ENCODE measurements at places on chromosomes 16 and 17.

GRCh38 chr16:84675884-84676283 lies 23.9 kb upstream of the USP10 start:
- no peak for DNase-seq

GRCh38 chr16:65950211-65950610 lies 416.3 kb upstream of the CDH5 start:
- DNase-seq: no peak

DNA sequence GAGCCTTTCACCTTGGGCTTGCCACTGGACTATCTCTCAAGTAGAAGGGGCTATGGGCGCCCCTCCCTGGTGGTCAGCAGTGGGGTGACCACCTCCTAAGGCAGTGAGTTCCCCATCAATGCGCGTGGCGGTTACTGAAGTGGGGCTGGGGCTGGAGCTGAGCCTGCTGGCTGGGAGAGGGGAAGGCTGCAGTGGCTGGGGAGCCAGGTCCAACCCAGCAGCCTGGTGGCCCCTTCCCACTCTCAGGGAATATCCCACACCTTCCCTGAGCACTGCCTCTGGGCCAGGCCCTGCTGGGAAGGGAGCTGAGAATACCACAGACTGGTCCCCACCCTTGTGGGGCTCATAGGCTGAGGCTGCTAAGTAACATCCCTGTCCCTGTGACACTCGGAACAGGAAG lies 19.8 kb upstream of the MPRIP start:
- DNase-seq: no peak

- no peak for DNase-seq
These were observed 7.1 kb downstream of the MRPL28 start for GRCh38 chr16:363110-363765.

DNA sequence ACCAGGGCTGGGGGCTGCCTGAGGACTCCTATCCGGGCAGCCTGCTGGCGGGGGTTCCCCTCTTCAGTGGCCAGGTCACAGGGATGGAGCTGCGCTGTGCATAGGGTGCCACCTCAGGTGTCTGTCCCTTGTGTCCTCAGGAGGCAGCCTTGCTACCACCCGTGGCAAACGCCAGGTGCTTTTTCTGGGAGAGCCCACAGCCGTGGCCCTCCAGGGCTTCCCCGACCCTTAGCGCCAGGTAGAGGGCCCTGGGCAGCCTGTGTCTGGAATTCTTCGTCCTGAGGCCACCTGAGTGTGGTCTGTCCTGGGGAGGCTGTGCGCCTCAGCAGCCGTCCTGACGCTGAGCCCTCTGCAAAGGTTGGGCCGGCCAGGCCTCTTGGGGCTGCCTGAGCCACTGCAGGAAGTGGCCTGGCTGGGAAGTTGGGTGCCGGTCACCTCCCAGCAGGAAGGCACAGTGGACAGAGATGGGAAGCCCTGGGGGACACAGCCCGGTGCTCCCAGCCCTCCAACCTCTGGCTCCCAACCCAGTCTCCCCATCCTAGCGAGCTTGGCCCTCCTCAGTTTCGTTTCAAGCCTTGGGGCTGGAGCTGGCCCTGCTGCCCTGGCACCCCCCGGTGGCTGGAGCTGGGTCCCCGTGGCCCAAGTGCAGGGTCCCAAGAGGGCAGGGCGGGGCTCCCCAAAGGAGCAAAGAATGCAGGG lies 7.6 kb upstream of the BAIAP3 start:
- no peak for DNase-seq

GRCh38 chr16:73753931-73754330 lies 542.7 kb upstream of the PSMD7 start:
- no peak for DNase-seq

DNA sequence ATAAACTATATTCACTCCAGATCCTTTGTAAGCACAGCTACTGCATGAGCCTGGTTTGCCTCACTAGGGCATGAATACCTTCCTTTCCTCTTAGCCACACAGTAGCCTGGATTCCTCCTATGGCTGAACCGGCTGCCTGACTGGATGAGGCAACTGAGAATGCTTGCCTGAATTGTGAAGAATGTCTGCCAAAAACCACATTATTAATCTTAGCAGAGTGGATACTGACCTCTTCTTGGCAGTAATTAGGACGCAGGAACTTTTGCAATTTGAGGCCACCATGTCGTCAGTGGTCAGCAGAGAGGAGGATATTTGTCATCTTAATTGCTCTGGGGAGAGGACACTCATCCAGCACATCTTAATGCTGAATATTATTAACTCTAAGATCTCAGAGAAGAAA lies 651.8 kb upstream of the GOT2 start:
- no peak for DNase-seq

GRCh38 chr17:66574123-66574522 lies 260.8 kb upstream of the CACNG5 start:
- DNase-seq: no peak

GRCh38 chr16:46690281-46691178 lies 1.1 kb downstream of the ORC6 start:
- no peak for DNase-seq

GRCh38 chr17:17647524-17648178 lies 33.6 kb upstream of the RAI1 start:
- DNase-seq: no peak

- no peak for DNase-seq
These were observed 10.5 kb downstream of the CLCN7 start for GRCh38 chr16:1464196-1464893.

DNA sequence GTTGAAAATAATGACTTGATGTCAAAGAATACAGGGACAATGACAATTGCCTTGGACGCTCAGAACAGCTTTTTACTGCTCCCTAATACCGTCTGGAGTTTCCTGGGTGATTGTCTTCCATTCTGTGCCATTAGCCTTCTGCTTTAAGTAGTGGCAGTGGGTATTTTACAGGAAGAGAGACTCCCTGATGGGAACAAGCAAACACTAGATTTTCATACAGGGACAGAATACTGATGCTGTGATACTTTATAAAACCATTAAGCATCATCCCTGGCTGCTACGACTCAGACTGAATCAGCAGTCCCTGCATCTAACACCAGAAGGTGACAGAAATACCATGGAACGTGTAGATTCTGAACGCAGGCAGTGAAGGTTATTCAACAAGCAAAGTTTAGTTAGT lies 635.4 kb upstream of the GOT2 start:
- no peak for DNase-seq

DNA sequence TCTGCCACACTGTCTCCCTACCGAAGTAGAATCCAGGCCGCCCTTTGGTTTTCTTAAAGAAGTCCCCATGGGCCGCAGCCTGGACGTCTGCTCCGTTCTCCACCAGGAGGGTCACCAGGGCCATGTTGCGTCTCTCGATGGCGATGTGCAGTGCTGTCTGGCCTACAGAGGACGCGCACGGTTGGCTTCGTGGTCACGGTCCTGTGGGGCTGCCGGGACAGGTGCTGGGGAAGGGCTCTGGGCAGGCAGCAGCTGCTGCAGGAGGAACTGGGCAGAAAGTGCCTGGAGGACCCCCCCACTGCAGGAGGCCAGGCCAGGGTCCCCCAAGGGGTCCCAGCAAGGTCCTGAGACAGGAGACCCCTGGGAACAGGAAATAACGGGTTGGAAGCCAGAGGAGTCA lies 19.0 kb downstream of the TRPV1 start:
- no peak for DNase-seq

- no peak for DNase-seq
These were observed 17.6 kb upstream of the FZD2 start for GRCh38 chr17:44539673-44540072.

DNA sequence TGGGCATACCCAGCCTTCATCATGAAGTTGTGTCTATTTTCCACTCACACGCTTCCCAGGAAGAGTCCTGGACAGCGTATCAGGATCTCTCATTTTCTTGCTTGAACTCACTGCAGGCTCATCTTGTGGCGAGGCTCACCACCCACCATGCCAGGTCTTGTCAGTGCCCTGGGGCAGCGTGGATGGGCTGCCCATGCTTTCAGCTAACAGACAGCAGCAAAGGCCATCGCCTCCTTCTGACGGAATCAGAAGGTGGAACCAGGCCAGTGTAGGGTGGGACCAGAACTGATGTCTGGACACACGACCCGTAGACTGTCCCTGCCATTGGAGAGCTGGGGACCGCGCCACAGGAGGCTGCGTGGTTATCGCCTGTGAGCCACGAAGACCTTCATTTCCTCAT lies 169.4 kb downstream of the FOXL1 start:
- no peak for DNase-seq

DNA sequence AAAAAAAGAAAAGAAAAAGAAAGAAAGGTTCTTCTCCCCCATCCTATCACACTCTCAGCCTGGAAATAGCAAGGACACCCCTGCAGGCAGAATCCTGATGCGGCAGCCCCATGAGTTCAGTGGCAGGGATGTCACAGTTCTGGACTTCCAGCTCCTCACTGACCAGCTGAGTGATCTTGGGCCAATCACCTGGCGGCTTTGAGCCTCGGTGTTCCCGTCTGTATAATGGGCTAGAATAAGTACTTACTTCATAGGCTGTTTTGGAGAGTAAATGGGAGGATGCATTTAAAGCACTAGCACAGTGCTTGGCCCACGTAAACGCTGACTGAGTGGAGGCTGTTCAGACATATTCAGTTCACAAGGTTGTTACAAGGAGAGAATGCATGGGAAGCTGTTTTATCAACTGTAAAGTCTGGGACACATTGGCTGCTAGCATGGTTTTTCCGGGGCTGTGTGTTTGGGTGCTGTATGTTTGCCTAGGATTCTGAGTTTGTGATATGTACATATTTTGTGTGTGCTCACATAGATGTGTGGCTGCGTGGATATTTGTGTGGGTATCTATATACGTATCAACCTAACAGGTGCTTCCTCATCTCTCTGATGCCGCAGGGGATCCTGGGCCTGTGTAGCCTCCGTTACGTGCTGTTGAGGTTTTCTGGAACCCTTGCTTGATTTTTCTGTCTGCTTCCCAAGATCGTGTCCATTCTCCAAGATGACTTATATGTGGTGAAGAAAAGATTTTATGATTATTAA lies 3.4 kb downstream of the BHLHA9 start:
- no peak for DNase-seq

DNA sequence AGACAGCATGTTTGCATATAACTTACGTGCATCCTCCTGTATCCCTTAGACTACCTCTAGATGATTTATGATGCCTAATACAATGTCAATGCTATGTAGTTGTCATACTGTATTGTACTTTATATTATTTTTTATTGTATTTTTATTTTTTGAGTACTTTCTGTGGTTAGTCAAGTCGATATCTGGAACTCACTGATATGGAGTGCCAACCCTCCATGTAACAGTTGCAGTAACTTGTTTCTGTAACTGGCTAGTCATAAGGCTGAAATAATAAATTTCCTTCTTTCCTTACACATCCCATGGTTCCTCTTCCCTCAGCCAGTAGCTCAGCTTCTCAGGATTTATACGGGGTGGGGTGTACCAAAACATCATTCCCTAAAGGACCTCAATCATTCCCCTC lies 23.5 kb downstream of the MPHOSPH6 start:
- DNase-seq: no peak

GRCh38 chr17:33572615-33573014 lies 279.5 kb upstream of the ASIC2 start:
- peak; percentile 35 for DNase-seq

DNA sequence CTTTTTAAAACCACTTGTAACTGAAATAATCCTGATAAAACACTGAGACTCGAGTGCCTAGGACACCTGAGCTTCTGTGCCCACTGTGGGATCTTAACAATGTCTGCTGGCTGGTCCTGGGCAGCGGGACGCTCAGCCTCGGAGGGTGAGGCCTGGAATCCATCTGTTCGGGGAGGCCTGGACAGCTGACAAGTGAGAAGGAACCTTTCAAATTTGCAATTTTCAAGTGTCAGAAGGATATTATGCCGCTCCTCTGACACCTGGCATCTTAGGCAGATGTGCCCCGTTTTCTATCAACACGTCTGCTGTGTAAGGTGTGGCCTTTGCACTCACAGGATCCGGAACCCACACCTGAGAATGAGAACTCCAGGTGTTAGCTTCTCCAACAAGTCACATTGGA lies 33.1 kb upstream of the C16orf78 start:
- no peak for DNase-seq

GRCh38 chr16:87704754-87705353 lies 60.9 kb downstream of the KLHDC4 start:
- no peak for DNase-seq

DNA sequence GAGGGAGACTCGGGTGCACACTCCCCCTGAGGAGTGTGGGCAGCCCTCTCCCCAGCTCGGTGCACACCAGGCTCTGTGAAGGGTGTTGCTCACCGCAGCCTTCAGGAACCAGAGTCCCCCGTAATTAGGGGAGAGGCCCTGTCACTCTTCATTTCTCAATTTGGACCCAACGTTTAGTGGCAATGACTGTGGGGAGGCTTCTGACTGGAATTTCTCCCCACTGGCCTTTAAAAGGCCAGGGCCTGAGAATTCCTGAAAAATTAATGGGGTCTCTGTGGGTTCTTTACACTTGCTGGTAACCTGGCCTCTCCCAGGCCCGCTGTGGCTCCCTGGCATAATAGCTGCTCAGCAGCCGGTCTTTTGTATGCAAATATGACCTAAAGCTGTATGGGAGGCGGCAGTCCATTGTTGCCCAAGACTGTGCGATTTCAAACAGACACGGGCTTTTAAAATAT lies 209.7 kb downstream of the MSI2 start:
- no peak for DNase-seq

DNA sequence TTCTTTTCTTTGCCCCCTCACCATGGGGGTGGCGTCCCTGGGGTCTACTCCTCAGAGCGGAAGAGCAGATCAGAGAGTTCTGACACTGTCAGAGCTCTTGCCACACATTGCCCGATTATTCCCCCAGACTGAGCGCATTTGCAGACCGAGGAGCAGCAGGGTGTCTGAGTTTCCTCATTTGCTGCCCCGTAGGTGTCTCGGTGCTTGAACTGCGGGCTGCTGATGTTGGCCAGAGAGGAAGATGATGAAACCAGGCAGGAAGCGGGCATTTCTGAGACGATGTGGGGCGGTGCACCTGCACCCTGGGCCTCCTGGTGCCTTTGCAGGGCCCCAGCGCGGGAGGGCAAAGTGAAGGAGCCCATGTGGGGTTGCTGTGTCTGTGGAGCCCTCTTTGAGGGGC lies 55.2 kb downstream of the ARSG start:
- DNase-seq: no peak

- DNase-seq: no peak
These were observed 181.2 kb upstream of the AXIN2 start for GRCh38 chr17:65742403-65743307.

GRCh38 chr16:72827866-72828265 lies 220.1 kb downstream of the ZFHX3 start:
- DNase-seq: no peak

DNA sequence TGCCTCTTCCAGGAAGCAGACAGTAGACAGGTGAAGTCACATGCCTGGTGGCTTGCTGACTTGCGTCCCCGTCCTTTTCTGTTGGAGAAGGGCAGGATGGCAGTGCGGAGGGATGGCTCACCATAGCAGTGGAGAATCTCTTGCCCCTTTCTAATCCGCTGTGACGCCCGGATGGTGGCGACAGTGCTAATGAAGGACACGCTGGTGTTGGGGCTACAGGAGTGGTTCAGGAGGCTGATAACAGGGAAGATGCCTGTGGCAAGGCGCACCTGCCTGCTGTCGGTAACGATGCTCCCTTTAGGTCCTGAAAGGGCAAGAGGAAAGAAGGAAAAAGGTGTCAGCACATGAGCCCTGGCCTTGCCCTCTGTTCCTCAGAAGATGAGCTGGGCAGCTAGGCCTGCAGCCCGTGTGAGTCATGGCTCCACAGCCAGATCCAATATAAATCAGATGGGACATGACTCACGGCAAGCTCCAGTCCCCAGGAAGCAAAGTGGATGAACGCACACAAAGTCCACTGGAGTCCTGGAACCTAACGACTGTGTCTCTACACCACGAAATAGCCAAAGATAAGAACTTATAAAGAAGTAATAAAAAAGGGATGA lies 25.5 kb downstream of the SERPINF1 start:
- no peak for DNase-seq
